ENCODE measurements at places on chromosomes 6 and 20.
A peak's percentile ranks its signal among the peaks of the same experiment; 100 is the strongest.

DNA sequence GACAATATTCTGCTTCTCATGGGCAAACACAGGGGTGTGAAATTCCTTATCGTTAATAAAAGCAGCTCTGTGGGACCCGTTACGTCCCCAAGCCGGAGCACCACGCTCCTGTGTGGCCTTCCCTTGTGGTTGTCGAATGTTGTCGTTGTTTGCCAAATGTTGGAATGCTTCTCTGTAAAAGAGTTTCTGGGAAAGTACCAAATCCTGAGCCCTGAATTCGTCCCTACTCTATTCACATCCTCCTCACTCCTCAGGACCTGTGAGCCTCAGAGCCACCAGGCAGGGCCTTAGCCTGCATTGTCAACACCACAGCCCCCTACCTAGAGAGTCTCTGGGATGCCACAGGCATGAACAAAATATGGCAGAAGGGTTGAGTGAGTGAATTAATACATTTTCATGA lies 64.0 kb downstream of the THBS2 start:
- DNase-seq = no peak

DNA sequence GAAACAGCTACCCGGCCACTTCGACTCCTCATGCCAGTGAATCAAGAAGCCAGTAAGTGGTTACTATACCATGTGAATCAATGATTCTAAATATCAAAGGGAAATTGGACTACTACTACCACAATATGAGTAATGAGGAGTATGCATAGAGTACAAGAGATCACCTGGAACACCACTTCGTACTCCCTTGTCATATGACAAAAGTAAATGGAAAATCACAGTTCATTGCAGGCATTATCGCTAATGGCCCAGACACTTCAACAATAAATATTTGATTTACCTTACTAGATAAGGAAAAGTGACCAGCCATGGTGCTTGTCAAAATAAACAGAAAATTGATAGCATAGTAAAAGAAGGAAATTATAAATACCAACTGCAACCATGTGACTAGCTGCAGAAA lies 73.1 kb downstream of the BMP5 start:
- no peak for DNase-seq

DNA sequence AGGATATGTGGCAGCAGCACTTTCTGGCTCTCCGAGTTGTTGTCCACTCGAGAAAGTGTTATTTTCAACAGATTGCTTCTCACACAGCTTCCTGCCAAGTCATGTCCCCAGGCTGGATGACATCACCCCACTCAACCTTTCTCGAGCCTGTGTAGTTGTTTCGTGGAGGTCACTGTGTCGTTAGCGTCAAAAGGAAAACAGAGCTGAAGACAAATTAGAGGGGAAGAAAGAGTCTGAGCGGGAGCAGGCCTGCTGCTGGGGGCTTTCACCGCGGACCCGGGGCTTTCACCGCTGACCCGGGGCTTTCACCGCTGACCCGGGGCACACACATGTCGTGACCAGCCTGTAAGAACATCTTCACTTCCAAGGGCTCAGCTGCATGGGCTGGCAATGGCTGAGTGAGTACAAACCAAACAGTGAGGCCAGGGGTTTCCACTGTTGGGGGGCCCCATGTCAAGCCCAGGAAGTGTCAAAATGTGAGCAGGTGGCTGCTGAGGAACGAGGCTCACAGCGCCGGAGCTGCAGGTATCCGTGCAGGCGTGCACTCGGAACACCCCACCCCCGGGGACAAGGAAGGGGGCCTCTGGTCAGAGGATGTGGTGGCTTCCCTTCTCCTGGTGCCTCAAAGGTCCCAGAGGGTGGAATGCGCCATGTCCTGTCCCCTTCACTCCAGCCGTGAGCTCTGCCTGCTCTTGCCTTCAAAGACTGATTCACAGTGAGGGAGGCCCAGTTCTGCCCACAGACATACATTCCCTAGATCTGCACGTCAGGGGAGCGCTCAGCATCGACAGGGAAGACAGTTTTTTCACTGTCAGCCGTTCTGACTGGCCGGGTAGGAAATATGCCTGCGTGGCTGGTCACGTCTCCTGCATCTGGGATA lies 365.9 kb downstream of the TAF4 start:
- DNase-seq = no peak

GRCh38 chr6:152848919-152849318 lies 98.3 kb downstream of the VIP start:
- DNase-seq = no peak

DNA sequence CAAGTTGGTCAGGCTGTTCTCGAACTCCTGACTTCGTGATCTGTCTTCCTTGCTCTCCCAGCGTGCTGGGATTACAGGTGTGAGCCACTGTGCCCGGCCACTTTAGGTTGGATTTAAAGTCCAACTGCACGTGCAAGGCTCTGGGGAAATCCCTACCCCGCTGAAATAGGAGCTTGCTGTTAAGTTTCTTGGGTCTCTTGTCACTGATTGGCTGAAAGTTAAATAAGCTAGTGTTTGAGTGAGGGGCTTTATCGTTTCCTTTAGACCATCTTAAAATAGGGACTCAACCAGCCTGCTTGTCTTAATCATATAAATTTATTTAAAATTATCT lies 11.1 kb upstream of the SERINC1 start:
- no peak for DNase-seq

DNA sequence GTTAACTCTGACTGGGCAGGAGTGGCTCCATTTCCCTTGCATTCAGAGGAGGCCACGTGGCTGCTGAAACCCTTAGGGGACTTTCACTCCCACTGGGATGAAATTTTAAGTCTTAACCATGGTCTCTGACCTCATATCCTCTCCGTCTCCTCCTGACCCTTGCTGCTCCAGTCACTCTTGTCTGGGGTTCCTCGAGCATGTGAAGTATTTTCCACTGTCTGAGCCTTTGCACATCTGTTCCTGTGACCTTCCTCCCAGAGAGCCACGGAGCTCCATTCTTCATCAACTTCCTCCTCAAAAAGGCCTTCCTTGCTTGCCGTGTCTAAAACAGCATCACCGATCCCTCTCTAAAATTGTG lies 153.0 kb upstream of the UST start:
- no peak for DNase-seq

DNA sequence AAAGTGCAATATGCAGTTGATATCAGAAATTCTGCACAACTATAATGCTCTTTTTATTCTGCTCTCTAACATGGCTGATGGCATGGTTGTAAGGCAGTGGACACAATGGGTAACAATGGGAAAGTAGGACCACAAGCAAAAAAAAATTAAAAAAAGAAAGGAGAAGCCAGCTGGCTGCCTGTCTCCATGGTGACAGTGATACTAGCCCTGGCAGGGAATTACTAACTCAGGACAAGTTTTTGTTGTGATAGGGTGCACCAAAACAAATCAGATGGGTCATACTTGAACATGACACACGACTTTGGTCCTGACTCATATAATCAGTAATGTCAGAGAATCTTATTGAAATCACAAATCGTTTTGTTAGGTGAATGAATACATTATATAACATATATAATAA lies 169.4 kb downstream of the TRDN start:
- DNase-seq = no peak

GRCh38 chr6:126767711-126768110 lies 350.8 kb upstream of the RSPO3 start:
- no peak for DNase-seq

DNA sequence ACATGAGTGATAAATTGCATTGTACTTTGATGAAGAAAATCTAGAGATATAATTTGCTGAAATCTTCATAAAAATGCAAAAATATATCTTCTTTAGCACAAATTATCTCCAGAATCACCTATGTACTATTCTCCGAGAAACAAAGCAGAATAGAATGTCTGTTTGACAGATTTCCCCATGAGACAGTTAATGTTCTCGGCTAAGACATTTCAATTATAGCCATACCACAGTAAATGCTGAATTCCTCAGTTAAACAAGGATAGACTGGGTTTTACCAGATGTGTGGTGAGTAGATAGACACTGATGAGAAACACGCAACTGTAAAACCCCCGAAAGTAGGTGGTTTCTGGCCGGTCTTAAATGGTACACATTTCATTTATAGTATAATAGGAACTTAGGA lies 69.8 kb downstream of the SNAP25 start:
- DNase-seq = no peak

- DNase-seq = no peak
Measured at GRCh38 chr6:123841067-123841896, 37.6 kb downstream of the NKAIN2 start.

- no peak for DNase-seq
Measured at GRCh38 chr20:46631874-46632446, 19.3 kb downstream of the SLC13A3 start.

- DNase-seq = no peak
Measured at GRCh38 chr6:110357298-110357663, 868 bp downstream of the METTL24 start.

DNA sequence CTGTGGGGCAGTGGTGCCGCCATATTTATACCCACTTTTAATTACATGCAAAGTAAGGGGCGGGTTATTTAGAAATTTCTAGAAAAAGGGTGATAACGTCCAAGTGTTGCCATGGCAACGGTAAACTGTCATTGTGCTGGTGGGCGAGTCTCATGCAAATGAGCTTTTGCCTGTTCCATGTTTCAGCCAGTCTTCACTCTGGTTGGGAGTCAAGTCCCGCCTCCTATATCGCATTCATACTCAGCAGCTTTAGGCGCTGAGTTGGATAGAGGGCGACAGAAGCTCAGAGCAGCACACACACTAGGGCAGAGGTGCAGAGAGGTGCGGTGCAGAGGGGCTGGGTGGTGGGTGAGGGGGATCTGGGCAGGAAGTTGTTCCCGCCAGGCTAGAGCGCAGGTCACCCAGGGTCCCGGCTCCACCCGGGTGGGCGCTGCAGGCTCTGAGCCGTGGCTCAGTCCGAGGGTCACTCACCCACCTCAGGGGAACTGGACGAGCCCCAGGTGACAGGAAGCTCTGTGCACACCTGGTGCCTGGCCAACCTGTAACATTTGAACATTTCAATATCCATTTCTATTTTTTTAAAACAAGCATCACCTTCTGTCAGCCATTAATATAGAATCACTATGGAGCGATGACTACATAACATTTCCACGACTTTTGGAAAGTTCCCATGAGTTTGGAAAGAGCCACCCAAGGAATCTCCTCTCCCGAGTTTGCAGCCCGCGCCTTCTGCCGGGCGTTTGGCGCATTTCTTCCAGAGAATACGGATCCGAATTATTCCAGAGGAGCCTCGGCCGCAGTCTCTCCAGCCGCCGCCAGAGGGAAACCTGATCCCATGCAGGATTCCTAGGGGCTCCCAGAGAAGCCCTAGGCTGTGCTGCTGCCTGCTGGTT lies 89.1 kb upstream of the PHACTR3 start:
- DNase-seq = peak; percentile 90

DNA sequence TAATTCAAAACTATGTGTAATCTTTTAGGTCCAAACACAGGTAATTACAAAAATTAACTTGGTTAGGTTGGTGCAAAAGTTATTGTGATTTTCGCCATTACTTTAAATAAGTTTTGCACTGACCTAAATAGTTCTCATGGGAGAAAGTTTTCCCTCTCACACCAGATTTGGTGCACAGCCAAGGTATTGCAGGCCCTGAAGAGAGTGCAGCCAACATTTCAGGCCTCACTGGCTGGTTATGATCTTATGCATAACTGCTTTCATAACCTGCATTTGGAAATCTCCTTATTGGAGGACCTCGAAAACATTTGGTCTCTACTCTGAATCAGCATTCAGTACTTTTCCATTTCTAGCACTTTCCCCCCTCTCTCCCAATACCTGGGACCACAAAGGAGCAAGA lies 993.1 kb upstream of the MANEA start:
- DNase-seq = no peak

- DNase-seq = no peak
Measured at GRCh38 chr6:13874191-13874549, 50.6 kb upstream of the RNF182 start.

DNA sequence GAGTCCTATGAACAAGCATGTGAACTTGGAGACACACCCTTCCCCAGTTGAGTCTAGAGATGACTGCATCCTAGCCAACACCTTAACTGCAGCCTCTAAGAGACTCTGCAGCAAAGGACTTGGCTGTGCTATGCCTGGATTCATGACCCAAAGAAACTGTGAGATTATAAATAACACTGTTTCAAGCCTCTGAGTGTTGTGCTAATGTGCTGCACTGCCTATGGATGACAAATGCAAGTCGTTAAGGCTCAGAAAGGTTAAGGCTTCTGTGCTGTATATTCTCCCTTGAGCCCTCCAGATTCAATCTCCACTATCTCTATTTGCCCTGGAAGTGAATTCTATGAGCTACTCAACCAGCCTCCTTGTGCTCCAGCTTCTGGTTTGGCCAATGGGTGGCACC lies 116.5 kb upstream of the CBLN4 start:
- DNase-seq = no peak

DNA sequence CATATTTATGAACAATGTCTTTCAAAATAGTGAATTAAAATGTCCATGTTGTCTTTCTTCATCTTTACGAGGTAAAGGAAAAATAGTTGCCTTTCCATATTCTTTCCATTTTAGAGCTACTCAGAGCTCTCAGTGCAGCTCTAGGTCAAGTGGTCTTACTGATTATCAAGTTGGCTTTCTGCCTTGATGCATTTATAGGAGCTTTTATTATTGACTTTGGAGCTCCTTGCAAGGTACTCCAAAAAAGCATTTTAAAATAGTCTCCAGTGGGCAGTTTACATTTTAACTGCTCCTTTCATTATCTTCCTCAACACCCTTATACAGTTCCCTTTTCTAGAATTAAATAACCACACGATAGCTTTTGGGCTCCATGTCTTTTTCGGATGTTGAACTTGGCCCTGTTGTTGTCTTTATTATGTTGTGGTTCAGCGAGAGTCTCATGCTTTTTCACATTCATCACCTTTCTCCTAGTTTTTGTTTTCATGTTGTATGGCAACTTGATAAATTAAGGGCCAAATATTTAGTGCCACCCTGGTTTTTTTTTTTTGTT lies 122.9 kb downstream of the CLIC5 start:
- DNase-seq = no peak

GRCh38 chr20:20395087-20395486 lies 27.2 kb downstream of the INSM1 start:
- no peak for DNase-seq

GRCh38 chr20:53943522-53944291 lies 126.7 kb downstream of the BCAS1 start:
- DNase-seq = peak; percentile 73

DNA sequence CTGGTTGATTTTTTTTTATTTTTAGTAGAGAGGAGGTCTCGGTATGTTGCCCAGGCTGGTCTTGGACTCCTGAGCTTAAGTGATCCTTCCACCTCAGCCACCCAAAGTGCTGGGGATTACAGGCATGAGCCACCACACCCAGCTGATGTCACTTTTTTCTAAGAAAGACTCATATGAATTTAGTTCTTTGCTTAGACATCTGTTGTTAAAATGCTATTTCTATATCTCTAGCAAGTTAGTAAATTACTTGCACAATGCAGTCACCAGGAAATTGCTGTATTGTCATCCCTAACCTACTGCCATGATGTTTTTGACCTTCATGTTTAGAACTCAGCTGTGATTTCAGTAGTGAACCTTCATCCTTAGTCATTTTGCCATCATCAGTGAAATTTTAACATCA lies 5.7 kb downstream of the KDM1B start:
- DNase-seq = peak; percentile 20
